Activated CD4-positive, alpha-beta T cell treated with anti-CD3 and anti-CD28 coated beads, Interleukin-2, amount 10 ng/mL, durations not matched to agents 24 days and 14 days (primary cell): ENCODE measurements at places on chromosomes 1 and 21.

- H3K27me3 ChIP-seq = peaks cover 47% of the 10 kb centered on the region
- no peak overlapping the region for H3K4me3 ChIP-seq
- H3K4me1 ChIP-seq = no peaks in the 10 kb centered on the region
- H3K36me3 ChIP-seq = no peaks in the 10 kb centered on the region
- no peak overlapping the region for H3K27ac ChIP-seq
Measured at GRCh38 chr1:210292231-210292871, 36.4 kb upstream of the HHAT start.

- H3K4me1 ChIP-seq = peaks cover 4% of the 10 kb centered on the region
- DNase-seq = no peak
- no peak overlapping the region for H3K4me3 ChIP-seq
- H3K27me3 ChIP-seq = no peaks in the 10 kb centered on the region
- H3K27ac ChIP-seq = no peak overlapping the region
- peaks cover 9% of the 10 kb centered on the region for H3K36me3 ChIP-seq
Measured at GRCh38 chr1:15706751-15707150, 22.6 kb downstream of the PLEKHM2 start.

GRCh38 chr1:35706846-35707600 lies 11.7 kb downstream of the C1orf216 start:
- H3K36me3 ChIP-seq = peaks cover 7% of the 10 kb centered on the region
- DNase-seq = peak; percentile 76
- peak overlapping the region; percentile 10 for H3K27ac ChIP-seq

- peaks cover 3% of the 10 kb centered on the region for H3K27me3 ChIP-seq
- H3K4me1 ChIP-seq = no peaks in the 10 kb centered on the region
- no peak overlapping the region for H3K27ac ChIP-seq
- no peak overlapping the region for H3K4me3 ChIP-seq
- no peaks in the 10 kb centered on the region for H3K36me3 ChIP-seq
- DNase-seq = no peak
Measured at GRCh38 chr1:213439703-213440102, 388.7 kb downstream of the RPS6KC1 start.

GRCh38 chr1:91151702-91152101 lies 129.9 kb upstream of the ZNF644 start:
- no peak for DNase-seq
- peaks cover 14% of the 10 kb centered on the region for H3K27me3 ChIP-seq
- H3K36me3 ChIP-seq = no peaks in the 10 kb centered on the region
- no peak overlapping the region for H3K27ac ChIP-seq
- no peak overlapping the region for H3K4me3 ChIP-seq
- H3K4me1 ChIP-seq = no peaks in the 10 kb centered on the region

DNA sequence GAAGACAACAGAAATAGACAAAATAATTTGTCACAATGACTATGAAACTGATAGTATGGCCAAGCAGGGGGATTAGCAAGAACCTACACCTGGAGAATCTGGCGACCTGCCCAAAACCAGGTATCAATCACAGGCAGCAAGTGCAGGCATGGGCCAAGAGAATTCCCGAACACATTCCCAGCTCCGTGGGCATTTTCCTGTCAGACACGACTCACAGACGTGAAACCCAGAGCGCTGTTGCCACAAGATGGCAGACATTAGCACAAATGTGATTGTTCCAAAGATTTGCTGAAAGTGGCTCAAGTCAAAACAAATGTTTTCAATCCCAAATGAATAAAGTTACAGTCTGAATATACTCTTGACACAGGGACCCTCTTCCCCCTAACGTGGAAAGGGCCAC lies 36.8 kb downstream of the HLCS start:
- H3K27me3 ChIP-seq = no peaks in the 10 kb centered on the region
- H3K4me3 ChIP-seq = no peak overlapping the region
- peaks cover 15% of the 10 kb centered on the region for H3K36me3 ChIP-seq
- DNase-seq = no peak

DNA sequence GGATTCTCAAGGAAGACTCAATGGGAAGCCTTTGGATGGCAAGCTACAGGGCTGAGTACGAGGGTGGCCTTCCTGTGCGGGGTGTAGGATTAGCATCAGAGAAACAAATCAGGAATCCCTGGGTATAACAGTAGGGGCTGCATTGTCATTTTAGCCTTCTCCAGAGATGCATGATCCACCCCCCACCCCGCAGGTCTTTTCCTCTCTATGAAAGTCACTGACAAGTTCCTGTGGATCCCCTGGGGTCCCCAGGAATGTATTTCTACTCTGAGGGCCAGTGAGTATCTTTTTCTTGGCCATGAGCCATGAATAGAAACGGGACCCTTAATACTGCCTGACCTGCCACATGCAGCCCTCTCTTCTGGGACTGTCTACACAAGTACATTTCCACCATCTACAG lies 473.0 kb upstream of the VAMP3 start:
- DNase-seq = peak; percentile 32
- H3K36me3 ChIP-seq = no peaks in the 10 kb centered on the region
- H3K27me3 ChIP-seq = peaks cover 6% of the 10 kb centered on the region
- no peak overlapping the region for H3K27ac ChIP-seq
- H3K4me1 ChIP-seq = no peaks in the 10 kb centered on the region

DNA sequence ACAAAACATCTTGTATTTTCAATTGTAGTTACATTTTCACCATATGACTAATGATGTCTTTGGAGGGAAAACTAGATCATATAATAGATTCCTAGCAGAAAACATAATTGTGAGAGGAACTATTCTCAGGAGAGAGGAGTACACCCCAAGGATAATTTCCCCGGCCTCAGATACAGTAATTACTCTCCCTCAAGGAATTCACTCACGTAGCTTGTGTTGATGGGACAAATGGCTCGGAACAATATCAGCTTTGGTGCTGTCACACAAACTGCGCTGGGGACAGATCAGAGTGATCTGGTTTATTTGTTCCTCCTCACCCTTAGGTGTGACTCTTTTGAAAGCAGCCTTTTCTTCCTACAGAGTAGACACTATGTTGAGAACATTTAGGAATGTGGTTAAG lies 11.2 kb downstream of the ABCG1 start:
- H3K4me3 ChIP-seq = no peak overlapping the region
- no peak for DNase-seq
- no peak overlapping the region for H3K27ac ChIP-seq
- H3K36me3 ChIP-seq = peaks cover 25% of the 10 kb centered on the region

DNA sequence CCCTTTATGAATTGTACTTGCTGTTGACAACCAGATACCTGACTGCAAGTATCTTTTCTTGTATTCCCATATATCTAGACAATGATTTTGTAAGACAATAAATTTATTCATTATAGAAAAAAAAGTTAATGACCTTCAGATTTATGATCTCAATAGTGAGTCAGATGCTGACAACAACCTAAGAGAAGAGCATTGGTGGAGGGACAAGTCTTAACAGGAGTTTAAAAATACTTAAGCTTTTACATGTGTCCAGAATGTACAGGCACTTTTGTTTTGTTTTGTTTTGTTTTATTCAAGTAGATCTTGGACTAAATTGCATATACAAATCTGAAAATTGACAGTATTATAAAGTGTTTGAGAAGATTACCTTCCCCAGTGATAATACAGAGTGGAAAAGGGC lies 1544.6 kb upstream of the B3GALT2 start:
- H3K27me3 ChIP-seq = no peaks in the 10 kb centered on the region
- no peak for DNase-seq
- H3K27ac ChIP-seq = no peak overlapping the region
- H3K4me3 ChIP-seq = no peak overlapping the region
- H3K36me3 ChIP-seq = no peaks in the 10 kb centered on the region
- H3K4me1 ChIP-seq = no peaks in the 10 kb centered on the region

DNA sequence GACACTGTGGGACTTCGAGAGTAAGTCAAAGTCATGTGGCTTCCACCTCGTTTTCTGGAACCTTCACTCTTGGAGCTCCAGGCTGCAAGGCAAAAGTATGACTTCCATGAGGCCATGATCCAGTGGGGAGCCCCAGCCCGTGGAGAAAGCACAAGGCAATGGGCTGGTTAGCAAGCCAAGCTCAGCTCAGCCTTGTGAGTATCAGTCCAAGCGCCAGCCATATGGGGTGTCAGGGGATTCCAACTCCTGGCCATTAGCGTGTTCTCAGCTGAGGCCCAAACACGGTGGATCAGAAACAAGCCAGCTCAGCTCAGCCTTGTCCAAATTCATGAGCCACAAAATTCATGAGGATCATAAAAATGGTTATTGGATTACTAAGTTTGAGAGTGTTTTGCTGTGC lies 261.0 kb downstream of the RHOU start:
- no peak overlapping the region for H3K4me3 ChIP-seq
- peaks cover 28% of the 10 kb centered on the region for H3K27me3 ChIP-seq
- DNase-seq = no peak
- H3K4me1 ChIP-seq = no peaks in the 10 kb centered on the region
- no peaks in the 10 kb centered on the region for H3K36me3 ChIP-seq

GRCh38 chr1:154411525-154411924 lies 6.4 kb downstream of the IL6R start:
- no peaks in the 10 kb centered on the region for H3K36me3 ChIP-seq
- H3K27ac ChIP-seq = no peak overlapping the region
- H3K27me3 ChIP-seq = no peaks in the 10 kb centered on the region
- peaks cover 38% of the 10 kb centered on the region for H3K4me1 ChIP-seq
- H3K4me3 ChIP-seq = no peak overlapping the region
- DNase-seq = no peak

DNA sequence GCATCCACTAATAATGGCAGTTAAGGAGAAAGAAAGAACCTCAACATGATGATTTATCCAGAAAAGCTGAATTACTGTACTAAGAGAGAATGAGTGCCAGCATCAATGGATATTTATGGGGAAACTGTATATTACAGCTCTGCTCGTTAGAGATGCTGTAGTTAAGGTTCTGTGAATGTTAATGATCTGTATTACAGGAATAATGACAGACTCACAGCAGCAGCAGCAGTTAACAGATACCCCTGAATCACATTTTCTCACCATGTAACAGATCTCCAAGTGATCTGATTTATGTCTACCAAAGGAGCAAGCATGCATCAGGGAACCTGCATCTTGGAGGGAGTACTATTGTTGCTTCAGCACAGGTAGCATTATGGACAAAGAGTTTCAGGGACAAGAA lies 80.6 kb upstream of the C8B start:
- peaks cover 2% of the 10 kb centered on the region for H3K27me3 ChIP-seq
- DNase-seq = no peak
- no peaks in the 10 kb centered on the region for H3K4me1 ChIP-seq
- no peaks in the 10 kb centered on the region for H3K36me3 ChIP-seq
- no peak overlapping the region for H3K27ac ChIP-seq

GRCh38 chr1:224779536-224779935 lies 149.9 kb upstream of the DNAH14 start:
- no peak overlapping the region for H3K27ac ChIP-seq
- DNase-seq = no peak
- H3K4me1 ChIP-seq = peaks cover 10% of the 10 kb centered on the region
- H3K4me3 ChIP-seq = no peak overlapping the region

DNA sequence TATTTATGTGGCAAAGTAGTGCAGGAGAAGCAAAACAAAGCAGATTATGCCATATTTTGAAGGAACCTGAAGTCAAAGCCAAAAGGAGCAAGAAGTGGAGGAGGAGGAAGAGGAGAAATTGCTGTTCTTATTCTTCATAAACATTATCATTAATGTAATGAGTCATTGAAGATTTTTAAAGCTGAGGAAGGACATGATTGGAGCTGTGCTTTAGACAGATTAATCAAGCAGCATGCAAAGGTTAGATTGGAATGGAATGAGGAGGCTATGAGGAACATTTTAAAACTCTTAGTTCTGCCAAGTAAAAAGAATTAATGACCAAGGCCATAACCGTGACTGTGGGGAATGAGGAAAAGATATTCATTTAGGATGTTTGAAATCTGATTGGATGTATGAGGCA lies 33.0 kb upstream of the HSD17B7 start:
- no peaks in the 10 kb centered on the region for H3K36me3 ChIP-seq
- H3K27me3 ChIP-seq = no peaks in the 10 kb centered on the region
- no peak overlapping the region for H3K4me3 ChIP-seq
- H3K27ac ChIP-seq = no peak overlapping the region
- no peaks in the 10 kb centered on the region for H3K4me1 ChIP-seq

DNA sequence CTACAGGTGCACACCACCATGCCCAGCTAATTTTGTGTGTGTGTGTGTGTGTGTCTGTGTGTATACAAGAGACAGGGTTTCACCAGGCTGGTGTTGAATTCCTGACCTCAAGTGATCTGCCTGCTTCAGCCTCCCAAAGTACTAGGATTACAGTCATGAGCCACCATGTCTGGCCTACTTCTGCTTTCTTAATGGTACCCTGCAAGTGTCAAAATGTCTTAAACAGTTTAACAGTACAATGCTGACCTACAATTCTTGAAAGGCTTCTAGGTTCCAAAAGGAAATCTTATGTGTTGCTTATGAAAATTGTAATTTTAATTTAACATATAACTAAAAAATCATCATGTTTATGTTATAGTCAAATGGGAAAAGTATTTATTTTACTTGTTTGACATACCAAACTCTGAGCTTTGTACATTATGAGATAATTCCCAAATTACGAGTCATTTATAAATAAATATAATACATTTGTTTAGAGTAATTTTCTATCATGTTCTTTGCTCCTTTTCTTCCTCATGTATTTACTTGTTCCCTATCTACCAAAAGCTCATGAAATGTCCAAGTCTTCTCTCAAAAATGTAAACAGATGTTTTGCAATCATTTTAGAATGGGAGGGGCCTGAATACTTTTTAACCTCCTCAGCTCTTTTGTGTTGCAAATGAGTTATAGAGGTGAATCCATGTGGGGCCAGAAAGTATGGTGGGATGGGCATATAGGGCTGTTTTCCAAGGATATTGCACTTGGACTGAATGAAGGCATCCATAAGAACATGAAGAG lies 8.4 kb upstream of the VCAM1 start:
- DNase-seq = no peak
- H3K4me3 ChIP-seq = no peak overlapping the region
- H3K4me1 ChIP-seq = peaks cover 10% of the 10 kb centered on the region
- H3K36me3 ChIP-seq = no peaks in the 10 kb centered on the region
- H3K27me3 ChIP-seq = peaks cover 5% of the 10 kb centered on the region

- peaks cover under 1% of the 10 kb centered on the region for H3K4me1 ChIP-seq
- H3K27ac ChIP-seq = no peak overlapping the region
- no peaks in the 10 kb centered on the region for H3K27me3 ChIP-seq
- DNase-seq = no peak
Measured at GRCh38 chr1:168266644-168267186, 14.0 kb upstream of the TBX19 start.

DNA sequence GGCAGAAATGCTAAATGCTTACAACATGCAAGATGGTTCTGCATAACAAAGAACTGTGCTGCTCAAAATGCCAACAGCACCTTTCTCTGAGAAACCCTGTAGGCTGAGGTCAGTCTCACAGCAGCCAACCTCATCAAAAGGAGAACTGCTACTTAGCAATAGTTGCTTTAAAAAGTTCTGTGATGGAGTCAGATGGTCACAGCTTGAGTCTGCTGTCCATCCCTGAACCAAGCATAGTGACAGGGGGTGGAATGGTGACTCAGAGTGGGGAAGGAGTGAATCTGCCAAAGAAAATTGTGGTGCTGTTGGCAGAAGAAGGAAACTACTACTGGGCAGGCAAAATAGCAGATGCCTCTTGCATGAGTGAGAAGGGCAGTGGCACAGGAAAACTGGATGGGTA lies 106.0 kb upstream of the FAM78B start:
- H3K27ac ChIP-seq = no peak overlapping the region
- peaks cover 3% of the 10 kb centered on the region for H3K4me1 ChIP-seq
- DNase-seq = no peak
- no peak overlapping the region for H3K4me3 ChIP-seq
- H3K27me3 ChIP-seq = no peaks in the 10 kb centered on the region

GRCh38 chr1:52153898-52154297 lies 12.0 kb downstream of the ZFYVE9 start:
- no peak overlapping the region for H3K4me3 ChIP-seq
- H3K4me1 ChIP-seq = no peaks in the 10 kb centered on the region
- H3K27ac ChIP-seq = no peak overlapping the region
- H3K27me3 ChIP-seq = no peaks in the 10 kb centered on the region
